ENCODE measurements at places on chromosomes 5 and 9.

DNA sequence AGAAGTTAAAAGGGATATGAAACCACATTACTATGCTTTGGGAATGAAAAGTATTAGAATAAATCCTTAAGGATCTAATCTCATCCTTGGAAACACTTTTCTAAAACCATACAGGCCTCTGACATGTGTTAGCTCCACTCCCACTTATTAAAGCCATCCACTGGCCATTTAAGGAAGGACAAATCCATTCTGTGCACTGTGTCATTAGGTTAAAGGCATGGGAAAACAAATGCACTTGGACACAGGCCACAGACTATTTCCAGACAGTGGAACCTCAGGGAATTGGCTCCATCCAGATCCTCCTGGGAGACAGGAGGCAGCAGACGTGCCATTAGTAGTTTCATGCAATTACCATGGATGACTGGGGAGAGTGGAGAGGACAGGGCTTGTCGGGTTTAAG is 454.9 kb downstream of the ENC1 start:
- no peak for DNase-seq

DNA sequence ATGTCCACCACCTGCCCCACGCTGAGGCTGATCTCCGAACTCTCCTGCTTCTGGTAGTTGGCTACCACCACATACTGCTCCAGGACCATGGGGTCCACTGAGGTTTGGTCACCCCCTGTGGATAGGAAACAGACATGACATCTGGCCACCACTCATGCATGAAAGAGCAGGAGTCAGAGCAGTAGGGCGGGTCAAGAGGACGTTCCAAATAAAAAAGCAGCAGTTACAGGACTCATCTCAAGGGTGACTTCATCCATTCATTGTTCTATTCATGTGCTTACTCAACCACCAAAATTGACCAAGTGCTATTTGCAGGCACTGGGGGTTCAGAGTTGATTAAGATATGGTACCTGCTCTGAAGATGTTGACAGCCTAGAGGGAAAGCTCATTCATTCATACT is 79.2 kb upstream of the UBTD2 start:
- no peak for DNase-seq

DNA sequence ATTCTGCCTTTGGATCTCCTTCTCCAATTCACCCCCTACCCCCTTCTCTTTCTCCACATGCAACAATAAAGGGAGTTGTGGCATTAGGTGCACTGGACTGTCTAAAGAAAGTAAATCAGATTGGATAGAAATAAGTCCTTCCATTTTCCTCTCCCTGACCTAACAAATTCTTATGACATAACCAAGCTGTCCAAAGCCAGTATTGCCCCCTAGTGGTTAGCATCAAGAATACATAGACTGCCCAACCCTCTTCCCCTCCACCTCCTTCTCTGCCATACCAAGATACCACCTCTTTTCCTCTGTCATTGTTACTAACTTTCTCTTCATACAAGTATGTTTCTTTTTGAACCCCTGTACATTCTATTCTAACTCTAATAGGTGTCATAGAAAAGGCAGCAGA is 45.7 kb downstream of the PPARGC1B start:
- DNase-seq = no peak

DNA sequence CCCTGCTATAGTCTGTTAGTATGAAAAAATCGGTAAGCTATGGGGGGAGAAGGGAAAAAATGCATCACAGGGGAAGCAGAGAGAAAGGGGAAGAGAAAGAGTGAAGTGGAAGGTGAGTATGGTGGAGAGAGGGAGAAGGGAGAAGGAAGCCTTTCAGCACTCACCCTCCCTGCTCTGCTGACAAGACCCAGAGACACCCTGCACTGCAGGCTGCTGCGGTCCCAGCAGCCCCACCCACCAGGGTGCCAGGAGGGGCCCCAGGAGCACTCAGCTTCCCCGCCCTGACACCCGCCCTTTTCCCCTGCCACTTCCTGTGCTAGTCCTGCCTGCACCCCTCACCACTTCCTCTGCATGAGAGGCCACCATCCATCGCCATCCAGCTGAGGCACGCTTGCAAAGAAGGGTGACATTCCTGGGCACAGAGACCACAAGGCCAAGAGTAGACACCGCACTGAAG is 12.7 kb downstream of the STK10 start:
- DNase-seq = peak; percentile 79

GRCh38 chr5:67453111-67453905 is 256.7 kb upstream of the CD180 start:
- no peak for DNase-seq

DNA sequence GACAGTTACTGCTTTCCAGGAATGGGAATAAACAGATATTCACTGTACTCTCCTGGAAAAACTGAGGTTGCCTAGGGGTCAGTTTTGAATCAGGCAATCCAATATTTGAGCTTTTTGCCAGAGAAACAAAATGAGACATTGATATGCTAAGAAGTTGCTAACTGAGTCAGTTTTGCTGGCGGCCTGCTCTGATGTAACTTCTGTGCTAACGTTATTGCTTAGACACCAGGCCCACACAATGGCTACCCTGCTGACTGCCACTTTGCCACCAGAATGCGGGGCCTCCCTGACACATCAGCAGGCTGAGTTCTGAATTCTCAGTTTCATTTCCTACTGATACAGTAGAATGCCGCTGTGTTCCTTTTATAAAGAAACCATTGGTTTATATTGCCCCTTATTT is 18.2 kb upstream of the ZNF618 start:
- no peak for DNase-seq

- no peak for DNase-seq
Observed at GRCh38 chr9:138120511-138121437, 243.2 kb downstream of the CACNA1B start.

- DNase-seq = peak; percentile 93
Observed at GRCh38 chr5:181191526-181192336, 13.3 kb downstream of the TRIM7 start.

GRCh38 chr5:176870110-176870591 is 29.0 kb downstream of the HK3 start:
- no peak for DNase-seq

DNA sequence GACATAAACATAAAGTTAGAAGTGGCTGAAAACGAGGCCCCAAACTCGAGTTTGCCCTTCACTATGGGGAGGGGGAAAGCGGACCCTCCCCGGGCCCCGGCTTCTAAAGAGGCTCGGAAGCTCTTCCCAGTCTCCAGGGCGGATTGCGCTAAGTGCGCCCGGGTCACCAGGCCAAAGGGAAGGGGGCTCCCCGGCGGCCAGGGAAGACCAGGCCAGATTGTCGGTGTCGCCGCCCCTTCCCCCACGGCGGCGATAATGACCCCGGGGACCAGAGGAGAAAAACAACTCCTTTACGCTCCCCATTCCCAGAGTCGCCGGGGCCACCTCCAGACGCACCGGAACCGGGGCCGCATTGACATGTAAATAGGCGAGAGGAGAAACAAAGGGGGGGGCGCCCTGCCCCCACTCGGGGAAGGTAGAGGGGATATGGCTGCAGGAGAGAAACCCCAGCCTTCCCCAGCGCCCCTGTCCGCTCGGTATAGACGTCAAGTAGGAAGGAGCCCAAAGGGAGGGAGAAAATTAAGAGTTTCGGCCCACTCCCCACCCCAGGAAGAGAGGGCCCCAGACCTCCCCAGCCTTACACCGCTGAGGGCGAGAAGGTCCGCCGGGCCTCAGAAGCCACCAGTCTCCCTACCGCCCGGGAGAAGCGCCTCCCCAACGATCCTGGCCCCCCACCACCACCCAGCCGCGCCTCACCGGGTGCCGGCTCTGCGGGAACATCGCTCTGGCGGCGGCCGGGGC is 1.7 kb downstream of the TLE1 start:
- DNase-seq = no peak

DNA sequence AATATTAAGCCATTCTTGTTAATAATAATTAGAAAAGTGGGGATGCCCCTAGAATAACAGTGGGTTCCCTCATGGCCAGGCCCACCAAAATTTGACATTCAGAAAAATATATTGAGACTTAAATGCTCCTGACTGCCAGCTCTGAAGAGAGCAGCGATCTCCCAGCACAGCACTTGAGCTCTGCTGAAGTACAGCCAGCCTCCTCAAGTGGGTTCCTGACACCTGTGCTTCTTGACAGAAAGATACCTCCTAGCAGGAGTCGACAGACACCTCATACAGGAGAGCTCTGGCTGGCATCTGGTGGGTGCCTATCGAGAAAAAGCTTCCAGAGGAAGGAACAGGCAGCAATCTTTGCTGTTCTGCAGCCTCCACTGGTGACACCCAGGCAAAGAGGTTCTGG is 261.5 kb downstream of the DTWD2 start:
- DNase-seq = no peak

DNA sequence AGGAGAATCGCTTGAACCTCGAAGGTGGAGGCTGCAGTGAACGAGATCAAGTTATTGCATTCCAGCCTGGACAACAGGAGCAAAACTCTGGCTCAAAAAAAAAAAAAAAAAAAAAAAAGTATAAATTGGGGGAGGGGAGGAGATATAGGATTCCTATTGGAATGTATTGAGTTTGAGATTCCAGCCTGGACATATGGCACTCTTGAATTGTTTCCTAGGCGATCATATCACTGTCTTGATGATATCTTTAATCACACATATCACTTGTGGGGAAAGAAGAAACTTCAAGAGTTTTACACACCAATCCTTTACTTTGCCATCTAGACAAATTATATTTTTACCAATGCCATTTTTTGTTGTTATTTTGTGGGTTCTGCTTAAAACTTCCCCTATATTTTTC is 42.4 kb downstream of the TMC1 start:
- no peak for DNase-seq

DNA sequence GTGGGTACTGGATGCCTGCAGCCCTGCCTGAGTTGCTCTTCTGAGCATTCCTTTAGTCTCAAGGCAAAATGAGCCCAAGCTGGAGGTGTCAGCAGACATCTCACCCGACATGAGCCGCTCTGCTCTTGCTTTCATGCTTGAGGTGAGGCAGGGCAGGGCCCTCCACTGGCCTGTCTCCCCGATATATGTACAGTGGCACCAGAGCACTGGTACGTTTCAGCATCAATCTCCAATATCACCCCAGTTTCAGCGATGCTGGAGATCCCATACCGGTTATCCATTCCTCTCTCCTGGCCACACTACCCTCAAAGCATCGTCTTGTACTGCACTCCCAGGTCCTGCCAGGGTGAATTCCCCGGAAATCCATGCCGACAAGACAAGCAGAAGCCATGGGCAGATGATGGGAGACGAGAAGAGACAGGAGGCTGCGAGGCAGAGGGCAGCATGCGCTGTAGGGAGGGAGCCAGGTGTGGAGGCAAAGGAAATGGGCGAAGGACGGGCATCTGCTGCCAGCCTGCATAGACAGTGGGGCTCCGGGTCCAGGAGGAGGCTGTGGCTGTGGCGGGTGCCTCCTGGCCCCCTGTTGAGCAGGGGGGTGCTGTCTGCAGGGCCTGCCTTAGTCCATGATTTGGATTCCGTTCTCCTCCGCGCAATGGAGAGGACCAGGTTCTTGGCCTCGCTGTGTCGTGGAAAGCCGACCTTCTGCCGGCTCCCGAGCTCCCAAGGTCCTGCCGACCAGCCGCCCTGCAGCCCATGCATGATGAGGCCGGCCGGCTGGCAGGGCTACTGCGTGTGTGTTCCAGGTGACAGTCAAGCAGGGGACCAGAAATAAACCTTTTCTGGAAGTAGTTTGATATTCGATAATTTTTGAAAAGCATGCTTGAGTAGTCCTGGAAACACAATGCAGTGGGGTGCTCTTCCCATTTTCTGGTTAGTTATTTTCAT is 152.2 kb upstream of the IRX2 start:
- no peak for DNase-seq

DNA sequence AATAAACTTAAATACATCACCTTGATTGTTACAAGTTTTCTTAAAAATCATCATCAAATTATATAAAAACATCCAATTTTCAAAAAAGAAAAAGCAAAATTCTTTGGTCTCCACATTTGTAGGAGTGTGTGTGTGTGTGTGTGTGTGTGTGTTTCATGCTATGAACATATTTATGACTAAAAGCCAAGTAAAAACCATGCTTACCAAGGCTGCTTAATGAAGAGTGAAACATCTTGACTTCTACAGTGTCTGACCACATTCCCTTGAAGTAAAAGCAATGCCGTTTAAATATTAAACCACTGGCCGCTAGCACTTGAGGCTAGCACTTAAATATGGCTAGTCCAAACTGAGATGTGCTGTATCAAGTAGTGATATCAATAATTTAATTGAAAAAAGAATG is 549.1 kb upstream of the CCNG1 start:
- no peak for DNase-seq

- no peak for DNase-seq
Observed at GRCh38 chr5:80904533-80905187, 55.5 kb upstream of the RASGRF2 start.
